ENCODE measurements at places on chromosomes 6 and 20.

DNA sequence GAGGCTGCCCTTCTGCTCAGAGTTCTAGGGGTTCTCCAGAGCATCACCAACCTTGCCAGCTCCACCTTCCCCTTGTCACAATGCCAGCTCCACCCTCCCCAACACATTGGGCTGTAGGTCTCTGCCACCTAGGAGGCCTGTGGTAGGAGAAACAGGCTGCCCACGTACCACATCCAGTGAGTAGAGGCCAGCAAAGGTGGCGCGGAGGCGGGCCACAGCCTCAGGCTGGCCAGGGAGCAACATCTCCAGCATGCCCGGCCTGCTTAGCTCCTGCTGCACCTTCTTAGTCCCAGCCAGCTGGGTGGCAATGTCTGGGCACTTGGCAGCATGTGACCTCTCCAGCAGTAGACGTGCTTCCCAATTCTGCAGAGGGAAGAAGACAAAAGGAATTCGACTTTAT lies 23.8 kb downstream of the GSS start:
- DNase-seq, result no peak

- no peak for DNase-seq
These were observed 71.2 kb upstream of the ZMYND8 start for GRCh38 chr20:47427746-47428145.

DNA sequence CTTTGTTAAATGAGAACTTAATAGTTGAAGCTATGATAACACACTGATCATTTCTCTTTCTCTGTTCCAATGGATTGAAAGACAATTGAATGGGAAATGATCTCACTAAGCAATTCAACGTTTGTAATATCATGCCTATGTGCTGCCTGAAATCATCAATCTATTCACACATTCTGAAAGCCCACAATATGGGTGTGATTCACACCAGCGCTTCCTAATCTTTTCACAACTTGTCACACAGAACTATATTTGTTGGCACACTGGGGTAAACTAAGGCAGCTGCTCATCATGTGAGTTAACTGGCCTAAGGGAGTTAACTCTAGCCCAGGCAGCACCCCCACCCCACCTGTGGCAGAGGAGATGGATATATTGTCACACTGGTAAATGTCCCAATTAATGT lies 37.1 kb upstream of the UTRN start:
- DNase-seq, result no peak

DNA sequence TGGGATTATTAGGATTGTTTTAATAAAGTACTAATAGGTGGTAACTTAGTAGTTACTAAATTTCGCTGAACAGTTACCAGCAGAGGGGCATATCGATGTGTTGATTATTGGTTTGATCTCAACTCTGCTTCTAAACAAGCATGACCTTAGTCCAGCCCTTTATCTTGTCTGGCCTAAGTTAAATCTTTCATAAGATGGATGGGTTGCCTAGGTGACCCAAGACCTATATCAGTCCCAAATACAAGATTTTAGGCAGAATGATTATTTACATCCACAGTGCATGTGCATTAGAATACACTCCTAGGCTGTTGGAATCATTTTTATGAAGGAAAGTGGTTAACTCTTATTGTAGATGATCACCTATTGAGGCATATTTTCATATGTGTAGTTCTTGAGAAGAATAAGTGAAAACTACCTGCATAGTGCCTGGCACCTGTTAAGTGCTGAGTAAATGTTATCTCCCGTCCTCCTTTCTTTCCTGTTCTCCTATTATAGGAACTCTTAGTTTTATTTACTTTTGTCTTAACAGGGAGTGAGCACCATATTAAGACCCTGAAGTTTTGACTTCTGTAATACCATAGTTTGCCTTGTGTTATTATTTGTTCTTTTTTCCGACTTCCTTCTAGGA lies 1.1 kb downstream of the HSF2 start:
- no peak for DNase-seq

DNA sequence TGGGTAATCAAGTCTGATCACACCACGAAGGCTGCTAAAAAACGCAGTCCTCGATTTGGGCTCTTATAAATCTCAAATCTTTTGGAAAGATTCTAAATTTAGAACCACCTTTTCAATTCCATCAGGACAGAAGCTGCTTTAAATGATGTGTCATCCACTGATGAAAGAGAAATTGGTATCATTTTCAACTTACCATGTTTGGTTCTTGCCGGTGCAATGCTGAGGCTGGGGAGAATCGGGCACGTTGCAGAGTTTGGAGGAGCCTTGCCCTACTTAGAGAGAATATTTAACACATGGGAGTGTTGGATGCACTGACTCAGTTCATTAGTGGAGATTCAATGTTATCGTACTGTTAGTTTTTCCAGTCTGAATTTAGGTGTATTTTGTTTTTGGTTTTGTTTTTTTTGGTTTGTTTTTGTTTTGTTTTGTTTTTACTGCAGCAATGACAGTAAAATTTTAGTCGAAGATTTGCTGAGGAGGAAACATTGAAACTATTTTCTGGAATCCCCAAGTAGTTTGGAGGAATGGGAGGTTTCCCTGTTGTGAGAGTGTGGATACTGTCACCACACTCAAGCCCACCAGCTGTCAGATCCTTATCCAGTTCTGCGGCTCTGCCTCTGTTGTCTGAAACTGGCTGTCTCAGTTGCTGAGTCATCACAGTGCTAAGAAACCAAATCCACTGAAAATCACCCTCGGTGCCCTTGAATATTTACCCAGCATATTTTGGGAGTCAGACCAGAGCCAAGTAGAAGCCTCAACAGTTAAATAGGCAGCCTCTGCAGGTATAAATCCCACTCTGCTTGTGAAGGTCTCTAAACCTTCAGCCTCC lies 497.0 kb downstream of the BTBD3 start:
- no peak for DNase-seq

GRCh38 chr20:20702330-20703245 lies 9.9 kb downstream of the RALGAPA2 start:
- no peak for DNase-seq

DNA sequence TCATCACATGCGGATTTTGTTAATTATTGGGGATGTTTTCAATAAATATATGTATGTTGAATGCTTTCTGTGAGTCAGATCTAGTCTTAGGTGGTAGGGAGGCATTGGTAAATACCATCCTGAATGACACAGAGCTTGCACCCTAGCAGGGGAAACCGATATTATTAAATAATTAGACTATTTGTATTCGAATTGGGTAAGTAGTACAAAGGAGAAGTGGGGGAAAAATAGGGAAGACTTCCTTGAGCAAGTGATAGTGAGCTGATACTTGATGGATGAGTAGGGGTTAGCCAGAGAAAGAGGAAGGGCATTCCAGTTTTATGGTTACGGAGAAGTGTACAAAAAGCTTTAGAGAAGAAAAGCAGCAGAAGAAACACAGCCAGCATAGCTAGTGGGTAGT lies 1.5 kb downstream of the RIOK1 start:
- DNase-seq, result no peak

DNA sequence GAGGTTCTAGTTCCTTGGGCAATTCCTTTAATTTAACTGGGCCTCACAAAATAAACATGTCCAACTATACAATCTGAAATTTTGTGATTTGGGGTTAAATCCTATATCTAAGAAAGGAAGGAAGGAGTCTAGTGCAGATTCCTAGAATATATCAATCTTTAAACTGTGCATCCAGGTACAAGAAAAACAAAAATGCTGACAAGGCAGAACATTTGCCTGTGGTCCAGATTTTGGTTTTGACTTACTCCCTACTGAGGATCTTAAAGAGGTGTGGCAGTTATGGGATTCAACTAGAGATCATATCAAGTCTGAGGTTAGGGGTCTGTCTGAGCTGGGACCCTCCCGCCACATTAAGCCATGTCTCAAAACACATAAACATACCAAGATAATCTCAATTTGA lies 17.7 kb upstream of the COX7A2 start:
- DNase-seq, result no peak

DNA sequence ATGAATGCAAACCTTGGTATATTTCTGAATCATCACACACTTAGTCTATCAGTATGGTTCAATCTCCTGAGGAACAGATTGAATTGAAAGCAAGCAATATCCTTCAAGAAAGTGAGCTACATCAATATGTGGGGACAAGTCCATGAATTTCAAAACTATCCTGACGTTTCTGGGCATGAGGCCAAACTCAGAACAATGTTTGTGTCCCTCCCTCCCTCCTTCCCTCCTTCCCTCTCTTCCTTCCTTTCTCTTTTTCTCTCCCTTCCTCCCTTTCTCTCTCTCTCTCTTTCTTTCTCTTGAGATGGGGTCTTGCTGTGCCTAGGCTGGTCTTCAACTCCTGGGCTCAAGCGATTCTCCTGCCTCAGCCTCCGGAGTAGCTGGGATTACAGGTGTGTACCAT lies 27.9 kb upstream of the SYNCRIP start:
- no peak for DNase-seq

- DNase-seq, result no peak
These were observed 5.4 kb upstream of the GINM1 start for GRCh38 chr6:149560736-149561135.

DNA sequence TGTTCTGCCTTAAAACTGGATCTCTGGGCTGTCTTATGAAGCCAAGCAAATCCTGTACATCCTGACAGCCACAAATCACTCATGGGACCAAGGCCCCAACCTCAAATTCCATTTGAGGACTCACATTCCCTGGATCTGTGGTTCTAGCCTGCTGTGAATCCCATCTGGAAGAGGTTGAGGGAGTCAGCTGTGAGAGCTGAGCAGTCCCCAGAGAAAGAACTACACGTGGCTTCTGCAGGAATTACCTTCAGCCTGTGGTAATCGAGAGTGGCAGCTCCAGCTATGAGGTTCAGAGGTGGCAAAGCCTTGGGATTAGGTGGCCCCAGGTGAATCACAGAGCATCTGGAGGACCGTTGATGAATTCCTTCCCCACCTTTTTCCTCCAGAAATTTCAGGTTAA lies 245.2 kb downstream of the SLC24A3 start:
- no peak for DNase-seq

- DNase-seq, result no peak
These were observed 750.4 kb downstream of the TENT5A start for GRCh38 chr6:81002126-81002525.

DNA sequence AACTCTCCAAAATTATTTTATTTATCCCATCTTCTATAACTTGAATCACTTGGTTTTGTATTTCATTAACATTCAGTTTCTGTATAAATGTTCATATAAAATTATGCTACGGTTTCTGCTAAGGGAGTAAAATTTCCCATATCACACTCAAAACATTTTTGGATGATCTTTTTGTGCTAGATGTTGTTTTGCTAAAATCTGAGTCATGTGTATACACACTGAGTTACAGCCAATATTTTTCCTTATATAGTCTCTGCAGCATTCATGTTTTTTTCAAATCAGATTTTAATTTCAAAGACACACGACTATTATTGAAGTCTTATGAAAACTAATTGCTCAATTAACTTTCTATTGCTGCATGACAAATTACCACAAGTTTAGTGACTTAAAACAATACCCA lies 54.3 kb upstream of the SLC2A12 start:
- DNase-seq, result no peak

DNA sequence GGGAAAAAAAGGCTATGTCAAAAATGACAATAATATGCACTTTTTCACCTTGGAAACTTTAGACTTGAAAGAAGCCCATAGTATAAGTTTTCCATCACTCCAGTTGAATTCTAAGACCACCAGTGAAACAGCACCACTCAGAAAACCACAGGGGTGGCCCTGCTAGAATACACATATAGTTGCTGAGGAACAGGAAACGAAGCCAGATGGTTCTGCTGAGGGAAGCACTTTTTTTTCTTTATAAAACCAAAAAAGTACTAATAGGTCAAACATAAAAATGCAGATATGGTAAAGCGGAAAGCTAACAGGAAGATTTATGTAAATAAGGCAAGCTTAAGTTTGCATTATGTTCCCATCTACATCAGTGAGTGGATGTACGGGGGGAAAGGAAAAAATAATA lies 303.9 kb downstream of the FOXC1 start:
- no peak for DNase-seq

DNA sequence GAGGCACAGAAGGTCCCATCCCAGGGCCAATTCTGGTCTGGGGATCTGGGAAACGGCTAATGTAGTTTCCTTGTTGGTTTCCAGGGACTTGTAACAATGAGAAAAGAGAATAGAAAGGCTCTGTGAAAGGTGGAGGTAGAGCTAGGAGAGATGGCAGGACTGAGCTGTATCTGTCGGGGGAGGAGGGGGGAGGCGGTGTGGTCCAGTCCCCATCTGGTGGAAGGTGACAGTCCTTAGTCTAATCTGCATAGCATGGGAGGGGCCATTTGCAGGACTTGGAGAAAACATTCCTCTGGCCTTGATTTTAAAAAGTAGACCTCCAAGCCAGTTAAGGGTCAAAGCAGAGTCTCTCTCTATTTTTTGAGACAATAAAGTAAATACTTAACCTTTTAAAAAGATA lies 137.1 kb downstream of the DNAH8 start:
- no peak for DNase-seq

GRCh38 chr6:125101631-125102030 lies 51.9 kb upstream of the TPD52L1 start:
- DNase-seq, result no peak

DNA sequence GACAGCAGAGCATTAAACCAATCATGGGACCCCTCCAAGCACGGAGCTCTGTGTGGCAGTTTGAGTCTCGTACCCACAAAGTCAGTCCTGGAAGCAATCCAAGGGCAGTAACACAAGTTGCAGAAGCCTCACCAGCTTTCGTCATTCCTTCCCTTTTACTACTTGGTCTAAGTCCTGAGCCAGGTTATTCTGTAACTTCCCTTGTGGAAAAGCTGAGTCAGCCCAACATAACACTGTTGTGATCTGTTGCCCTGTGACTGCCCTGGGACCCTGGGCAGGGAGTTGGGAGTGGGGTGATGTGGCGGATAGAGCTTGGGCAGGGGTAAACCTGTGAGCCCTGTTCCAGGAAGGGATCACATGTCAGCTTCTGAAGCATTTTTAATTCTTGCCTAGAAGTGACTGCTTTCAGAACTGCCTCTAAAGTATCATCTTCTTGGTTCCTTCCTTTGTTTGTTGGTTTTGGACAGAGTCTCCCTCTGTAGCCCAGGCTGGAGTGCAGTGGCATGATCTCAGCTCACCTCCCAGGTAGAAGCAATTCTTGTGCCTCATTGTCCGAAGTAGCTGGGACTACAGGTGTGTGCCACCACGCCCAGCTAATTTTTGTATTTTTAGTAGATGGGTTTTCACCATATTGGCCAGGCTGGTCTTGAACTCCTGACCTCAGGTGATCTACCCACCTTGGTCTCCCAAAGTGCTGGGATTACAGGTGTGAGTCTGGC lies 183.7 kb upstream of the JAG1 start:
- no peak for DNase-seq

GRCh38 chr6:149935668-149936067 lies 6.1 kb upstream of the ULBP2 start:
- DNase-seq, result no peak

- no peak for DNase-seq
These were observed 25.3 kb upstream of the BMP7 start for GRCh38 chr20:57291694-57292093.

DNA sequence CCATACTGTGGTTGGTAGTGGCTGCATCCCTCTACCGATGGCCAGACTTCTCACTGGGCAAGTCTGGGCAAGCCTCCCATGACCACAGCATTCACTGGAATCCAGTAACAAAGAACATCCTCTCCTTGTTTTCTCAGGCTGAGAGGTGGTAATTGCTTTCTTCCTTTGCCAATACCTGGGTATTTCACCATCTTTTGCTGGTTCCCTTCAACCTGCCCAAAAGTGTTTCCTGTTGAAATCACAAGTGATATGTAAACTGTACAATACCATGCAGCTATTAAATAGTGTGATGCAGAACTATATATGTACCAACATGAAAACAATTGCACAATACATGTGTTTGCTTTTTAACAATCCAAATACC lies at the start of gene PTCHD4:
PTCHD4 (minus strand) TSS at position 55 of the 364 bp plus-strand sequence. CDS start 42,240 bp downstream, outside the sequence.
- DNase-seq, result no peak

Measured in stimulated activated CD4-positive, alpha-beta T cell treated with anti-CD3 and anti-CD28 coated beads, Interleukin-12 subunit alpha, Interleukin-12 subunit beta, amount 100 ng/mL, for 24 hours (primary cell).